ENCODE measurements at places on chromosomes 2 and 18.

GRCh38 chr18:24094561-24094960 is 44.3 kb upstream of the CABYR start:
- no peak for DNase-seq

DNA sequence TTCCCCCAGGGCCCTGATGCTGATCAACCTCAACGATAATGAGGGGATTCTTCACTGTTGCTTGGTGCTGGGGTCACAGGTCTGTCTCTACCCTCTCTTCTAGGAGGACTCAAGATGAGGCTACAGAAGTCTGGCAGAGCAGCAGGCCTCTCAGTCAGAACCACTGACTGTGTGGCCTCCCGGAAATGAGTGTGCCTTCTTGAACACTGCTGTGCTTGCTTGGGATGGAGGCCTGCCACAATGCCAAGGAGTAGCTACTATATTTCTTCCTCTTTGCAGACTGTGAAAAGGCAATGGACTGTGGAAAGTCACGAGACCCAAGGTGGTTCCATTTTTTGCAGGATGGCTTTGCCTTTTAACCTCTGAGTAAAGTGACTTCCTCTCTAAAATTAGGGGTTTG is 5.8 kb upstream of the HOXD1 start:
- DNase-seq = no peak

- peak; percentile 65 for DNase-seq
Measured at GRCh38 chr2:20050646-20051531, 539 bp downstream of the LAPTM4A start.

DNA sequence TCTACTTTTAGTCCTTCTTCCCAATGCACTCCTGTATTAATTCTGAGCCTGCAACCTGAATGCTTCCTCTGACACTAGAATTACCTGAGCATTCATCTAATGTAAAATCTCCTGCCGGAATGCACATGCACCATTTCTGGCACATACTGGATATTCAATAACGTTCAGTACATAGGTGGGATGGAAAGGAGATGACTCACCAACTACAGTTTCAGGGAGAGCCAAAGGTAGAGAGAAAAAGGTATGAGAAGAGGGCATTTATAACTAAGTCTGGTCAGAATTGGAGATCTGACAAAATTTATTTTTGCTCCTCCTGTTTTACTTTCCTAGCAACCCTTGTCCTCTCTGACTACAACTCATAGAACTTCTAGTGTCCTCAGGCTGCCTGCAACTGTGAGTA is 1954.1 kb upstream of the CELF4 start:
- no peak for DNase-seq

DNA sequence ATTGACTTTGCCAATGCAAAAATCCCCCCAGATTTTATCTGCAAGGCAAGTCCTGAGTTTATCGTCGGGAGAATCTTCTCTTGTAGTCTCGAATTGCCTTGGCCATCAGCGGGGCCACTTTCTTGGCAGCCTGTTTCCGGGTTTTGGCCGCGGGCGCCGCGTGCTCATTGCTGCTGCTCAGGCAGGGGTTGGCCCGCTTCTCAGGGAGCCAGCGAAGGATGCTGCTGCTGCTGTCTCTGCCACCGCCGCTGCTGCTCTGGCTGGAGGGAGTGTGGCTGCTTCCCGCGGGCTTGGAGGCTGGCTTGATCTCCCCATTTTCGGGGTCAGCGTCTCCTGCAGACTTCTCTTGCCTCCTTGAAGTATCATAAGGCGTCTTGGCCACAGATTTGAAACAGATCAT is 2.5 kb downstream of the ELOA2 start:
- no peak for DNase-seq

- no peak for DNase-seq
Measured at GRCh38 chr2:232049350-232049749, 87.8 kb downstream of the DIS3L2 start.

GRCh38 chr2:11572996-11573395 is 39.2 kb downstream of the GREB1 start:
- DNase-seq = no peak

DNA sequence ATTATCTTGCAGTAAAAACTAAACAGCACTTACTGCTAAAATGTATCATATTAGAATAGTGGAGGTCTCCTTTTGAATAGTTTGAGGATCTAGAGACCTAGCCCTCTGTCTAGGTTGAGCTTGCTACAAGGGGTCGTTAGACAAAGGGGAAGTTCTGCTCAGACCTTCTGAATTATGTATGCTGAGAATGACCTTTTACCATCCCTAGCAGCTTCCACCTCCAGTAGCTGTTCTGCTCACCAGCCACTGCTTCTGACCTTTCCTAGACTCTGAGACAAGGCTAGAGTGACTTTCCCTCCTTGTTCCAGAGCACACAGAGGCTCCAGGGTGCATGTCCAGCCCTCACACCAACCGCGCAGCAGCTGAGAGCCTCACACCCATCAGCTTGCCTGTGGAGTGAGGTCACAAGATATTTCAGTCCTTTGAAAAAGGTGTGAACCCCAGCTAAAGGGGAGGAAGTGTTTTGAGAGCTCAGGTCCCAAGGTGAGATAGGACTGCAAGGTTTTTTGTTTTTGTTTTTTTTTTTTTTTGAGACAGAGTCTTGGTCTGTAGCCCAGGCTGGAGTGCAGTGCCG is 289.3 kb upstream of the TNP1 start:
- no peak for DNase-seq

GRCh38 chr18:33469699-33470098 is 29.2 kb upstream of the CCDC178 start:
- DNase-seq = no peak

GRCh38 chr2:43020296-43020695 is 206.1 kb downstream of the ZFP36L2 start:
- DNase-seq = no peak

DNA sequence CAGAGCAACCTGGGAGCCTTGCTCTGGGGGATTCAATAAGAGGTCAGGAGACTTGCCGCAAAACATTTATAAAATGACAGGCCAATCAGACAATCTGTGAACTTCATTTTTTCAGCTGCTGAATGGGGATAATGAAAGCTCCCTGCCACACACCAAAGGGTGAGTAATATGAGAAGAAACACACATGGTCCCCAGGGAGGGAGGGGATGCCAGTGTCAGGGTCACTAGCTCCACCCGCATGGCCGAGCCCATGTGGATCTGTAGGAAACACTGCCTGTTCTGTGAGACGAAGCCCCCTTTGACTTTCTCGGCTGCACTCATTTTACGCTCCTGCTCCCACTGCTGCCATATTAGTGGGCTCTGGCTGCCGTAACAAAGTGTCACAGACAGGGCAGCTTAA is 521.0 kb upstream of the RAB6C start:
- no peak for DNase-seq

DNA sequence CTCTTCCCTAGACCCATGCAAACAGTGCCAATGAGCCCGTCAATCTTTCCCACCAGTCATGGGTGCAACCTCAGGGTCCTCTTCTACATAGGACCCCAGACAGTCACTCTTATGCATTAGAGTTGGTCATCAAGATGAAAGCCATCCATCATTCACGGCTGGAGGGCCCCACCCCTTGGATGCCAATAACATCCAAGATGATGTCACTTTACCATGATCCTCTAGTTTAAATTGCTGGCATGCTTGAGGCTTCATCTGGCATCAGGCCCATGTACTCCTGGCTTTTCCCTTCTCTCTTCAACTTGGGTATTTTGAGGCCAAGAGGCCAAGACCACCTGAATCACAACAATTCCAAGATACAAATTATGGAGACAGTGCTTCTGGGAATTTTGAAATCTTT is 91.1 kb upstream of the MAPK4 start:
- no peak for DNase-seq

DNA sequence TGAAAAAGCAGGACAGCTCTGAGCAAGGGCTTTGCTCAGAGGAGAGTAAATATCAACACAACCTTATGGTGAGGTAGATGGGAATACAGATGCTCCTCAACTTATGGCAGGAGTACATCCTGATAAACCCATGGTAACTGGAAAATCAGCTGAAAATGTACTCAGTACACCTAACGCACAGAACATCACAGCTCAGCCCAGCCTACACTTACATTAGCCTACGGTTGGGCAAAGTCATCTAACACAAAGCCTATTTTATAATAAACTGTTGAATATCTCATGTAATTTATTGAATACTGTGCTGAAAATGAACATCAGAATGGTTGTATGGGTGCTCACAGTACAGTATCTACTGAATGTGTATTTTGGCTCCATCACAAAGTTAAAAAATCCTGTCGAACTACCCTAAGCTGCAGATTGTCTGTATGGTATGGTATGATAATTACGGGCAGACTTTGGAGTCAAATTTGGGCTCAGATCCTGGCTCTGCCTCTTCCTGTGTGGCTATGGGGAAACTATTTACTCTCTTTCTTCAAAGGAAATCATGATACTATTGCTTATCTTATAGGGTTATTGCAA is 120.3 kb upstream of the LYPD1 start:
- no peak for DNase-seq

- DNase-seq = no peak
Measured at GRCh38 chr2:151945186-151945585, 117.0 kb upstream of the ARL5A start.

- DNase-seq = no peak
Measured at GRCh38 chr2:147430408-147430807, 414.4 kb upstream of the ACVR2A start.

GRCh38 chr18:45467293-45467692 is 148.0 kb upstream of the SLC14A2 start:
- DNase-seq = no peak

DNA sequence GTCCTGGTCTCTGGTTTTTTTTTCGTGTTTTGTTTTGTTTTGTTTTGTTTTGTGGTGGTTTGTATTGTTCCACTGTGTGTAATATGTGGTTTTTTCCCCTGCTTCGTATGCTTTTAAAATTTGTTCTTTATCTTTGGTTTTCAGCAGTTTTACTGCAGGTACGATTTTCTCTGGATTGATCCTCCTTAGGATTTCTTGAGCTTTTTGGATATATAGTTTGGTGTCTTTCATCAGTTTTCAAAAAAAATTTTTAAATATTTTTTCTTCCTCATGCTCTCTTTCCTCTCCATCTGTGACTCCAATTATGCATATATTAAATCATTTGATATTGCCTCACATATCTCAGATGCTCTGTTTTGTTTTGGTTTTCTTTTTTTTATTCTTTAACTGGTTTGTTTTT is 78.0 kb downstream of the SPOPL start:
- DNase-seq = no peak

DNA sequence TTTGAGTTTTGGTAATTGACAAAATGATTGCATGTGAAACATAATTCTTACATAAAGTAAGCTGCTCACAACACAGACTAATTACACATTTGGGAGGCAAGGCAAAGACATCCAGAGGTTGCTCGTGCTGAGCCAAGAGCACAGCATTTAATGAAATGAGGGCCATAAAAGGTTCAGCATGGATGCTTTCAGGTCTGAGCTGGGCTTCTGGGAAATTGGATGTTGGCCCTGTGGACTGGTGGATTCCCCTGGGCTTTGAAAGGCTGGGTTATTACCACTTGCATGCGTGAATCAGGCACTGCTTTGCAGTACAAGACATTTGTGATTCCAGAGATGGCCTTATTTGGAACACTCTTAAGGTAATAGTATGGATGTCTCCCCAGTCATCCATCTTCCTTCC is 533.5 kb upstream of the NRP2 start:
- no peak for DNase-seq

- no peak for DNase-seq
Measured at GRCh38 chr2:83959266-83959665, 499.8 kb downstream of the SUCLG1 start.

DNA sequence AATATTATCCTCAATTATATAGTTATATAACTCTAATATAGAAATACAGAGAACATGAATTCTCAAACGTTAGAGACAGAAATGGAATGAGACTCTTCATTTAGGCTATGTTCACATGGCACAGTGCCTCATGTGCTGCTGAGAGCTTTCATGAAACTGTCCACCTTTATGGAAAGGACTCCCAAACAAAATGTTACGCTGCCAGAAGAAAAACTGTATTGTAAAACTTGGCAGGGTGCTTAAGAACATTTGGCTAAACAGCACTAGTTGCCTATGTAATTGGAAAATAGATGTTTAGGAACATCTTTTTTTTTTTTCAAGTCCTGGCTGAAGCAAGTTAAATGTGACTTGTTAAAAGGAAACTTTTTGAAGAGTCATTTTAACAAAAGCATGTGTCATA is 396.0 kb downstream of the ERBB4 start:
- DNase-seq = no peak

- DNase-seq = no peak
Measured at GRCh38 chr2:188984065-188984491, 9.9 kb downstream of the COL3A1 start.

- no peak for DNase-seq
Measured at GRCh38 chr2:11659851-11660250, 10.1 kb downstream of the NTSR2 start.

DNA sequence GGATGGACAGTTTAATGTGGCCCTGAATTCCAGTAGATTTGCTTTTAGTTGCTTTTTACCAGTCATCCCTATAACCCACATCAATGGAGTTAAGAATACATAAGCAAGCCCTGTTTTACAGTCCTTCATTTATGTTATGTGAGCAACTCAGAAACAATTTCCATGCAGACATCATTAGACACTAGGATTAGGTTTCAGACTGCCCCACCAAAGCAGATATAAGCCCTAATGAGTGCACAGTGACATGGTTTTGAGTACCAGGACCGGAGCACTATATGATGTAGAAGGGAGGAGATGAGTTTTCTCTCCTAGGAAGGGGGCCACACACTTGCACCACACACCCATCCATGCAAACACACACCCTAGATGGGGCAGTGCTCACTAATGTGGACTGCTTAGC is 15.5 kb downstream of the KCNS3 start:
- DNase-seq = no peak

DNA sequence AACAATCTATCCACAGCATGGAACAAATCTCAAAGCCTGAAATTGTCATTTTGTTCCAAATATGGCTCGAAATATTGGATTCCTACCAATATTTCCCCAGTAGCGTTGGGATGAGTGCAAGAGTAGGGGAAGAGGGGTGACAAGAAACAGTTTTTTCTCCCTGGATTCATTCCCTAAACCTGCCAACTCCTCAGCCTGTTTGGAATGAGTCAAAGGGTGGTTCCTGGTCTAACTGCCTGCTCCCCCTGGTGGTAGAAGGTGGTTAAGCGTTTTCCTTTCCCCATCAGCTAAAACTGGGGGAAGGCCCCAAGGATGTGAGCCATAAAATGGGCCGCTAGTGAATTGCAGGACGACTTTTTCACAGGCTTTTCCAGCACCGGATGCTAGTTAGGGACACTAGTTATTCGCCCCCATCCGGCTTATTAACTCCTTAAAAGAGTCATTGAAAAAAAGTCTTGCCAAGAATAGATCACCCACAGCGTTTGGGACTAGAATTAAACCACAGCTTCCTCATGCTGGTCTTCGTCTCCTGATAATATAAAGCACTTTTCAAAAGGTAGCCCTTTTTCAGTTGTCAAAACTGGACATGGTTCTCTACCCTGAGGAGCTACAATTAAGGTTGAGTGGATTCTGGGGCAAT is 72.5 kb downstream of the DHRS9 start:
- peak; percentile 56 for DNase-seq

- DNase-seq = no peak
Measured at GRCh38 chr2:82819951-82820350, 1639.1 kb downstream of the SUCLG1 start.

- no peak for DNase-seq
Measured at GRCh38 chr2:181540421-181540820, 83.2 kb downstream of the ITGA4 start.

GRCh38 chr2:72145289-72145657 is 2.4 kb downstream of the CYP26B1 start:
- no peak for DNase-seq

GRCh38 chr2:213710164-213710563 is 425.9 kb downstream of the SPAG16 start:
- DNase-seq = no peak

GRCh38 chr2:31314761-31315160 is 80.8 kb downstream of the EHD3 start:
- no peak for DNase-seq

GRCh38 chr18:12434541-12434929 is 26.8 kb downstream of the PRELID3A start:
- DNase-seq = no peak
